Heart right ventricle (tissue), 16 donors: ENCODE measurements at places on chromosomes 5 and 9. TPM values are rescaled to one million over a fixed set of nuclear protein-coding genes. Genes with fewer than 3 reads are reported as not detected.
A peak's percentile ranks its signal among the peaks of the same experiment; 100 is the strongest.

The VCP gene
- total RNA-seq: 227 TPM

The PCDHGA5 gene
- 6.8 TPM for total RNA-seq

The C5orf46 gene
- total RNA-seq: 3.6 TPM

The PDZD2 gene
- total RNA-seq: 58.2 TPM

The SV2C gene
- not detected for total RNA-seq

The CFAP157 gene
- not detected for total RNA-seq

The MCC gene
- total RNA-seq: 19.5 TPM

The FYB1 gene
- 1.3 TPM for total RNA-seq

The GRM6 gene
- not detected for total RNA-seq

The PNPLA7 gene
- 8.8 TPM for total RNA-seq

The MARCHF6 gene
- 175 TPM for total RNA-seq

The ANKRD31 gene
- total RNA-seq: not detected

The ITGA2 gene
- total RNA-seq: 0.52 TPM

The CARTPT gene
- total RNA-seq: not detected

The MEF2C gene
- 72.5 TPM for total RNA-seq

The GOLM1 gene
- 4.3 TPM for total RNA-seq

The ERCC6L2 gene
- total RNA-seq: 21.6 TPM

GRCh38 chr5:148910686-148911361 is 84.4 kb downstream of the ADRB2 start:
- H3K27me3 ChIP-seq: no peaks in the 10 kb centered on the region
- H3K4me3 ChIP-seq: no peak overlapping the region
- no peaks in the 10 kb centered on the region for H3K4me1 ChIP-seq
- no peaks in the 10 kb centered on the region for H3K36me3 ChIP-seq
- peak; percentile 25 for DNase-seq

- no peak for DNase-seq
- no peaks in the 10 kb centered on the region for H3K27me3 ChIP-seq
- no peak overlapping the region for H3K27ac ChIP-seq
Observed at GRCh38 chr5:116951219-116951618, 376.6 kb upstream of the SEMA6A start.

DNA sequence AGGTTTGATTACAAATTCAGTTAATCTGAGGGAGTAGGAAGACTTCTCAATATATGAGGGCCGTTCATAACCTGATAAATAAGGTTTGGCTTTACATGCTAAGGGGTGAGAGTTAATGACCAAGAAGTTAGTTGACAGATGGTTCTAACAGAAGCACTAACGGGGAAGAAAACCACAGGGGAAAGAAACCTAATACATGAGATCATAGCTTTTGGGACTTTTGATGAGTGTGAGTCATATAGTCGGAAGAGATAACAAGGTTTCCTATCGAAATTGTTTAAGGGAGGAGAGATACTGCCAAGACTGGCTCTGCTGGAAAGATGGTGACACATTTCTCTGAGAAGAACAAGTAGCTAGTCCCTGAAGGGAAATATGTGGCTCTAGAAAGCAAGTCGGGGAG is 140.1 kb downstream of the COX7C start:
- H3K4me1 ChIP-seq: no peaks in the 10 kb centered on the region
- no peak overlapping the region for H3K27ac ChIP-seq
- H3K36me3 ChIP-seq: no peaks in the 10 kb centered on the region
- H3K27me3 ChIP-seq: no peaks in the 10 kb centered on the region
- no peak overlapping the region for H3K4me3 ChIP-seq
- DNase-seq: no peak

- H3K4me1 ChIP-seq: no peaks in the 10 kb centered on the region
- DNase-seq: no peak
- H3K27ac ChIP-seq: no peak overlapping the region
- H3K27me3 ChIP-seq: no peaks in the 10 kb centered on the region
Observed at GRCh38 chr9:91150998-91151717, 210.6 kb downstream of the AUH start.

DNA sequence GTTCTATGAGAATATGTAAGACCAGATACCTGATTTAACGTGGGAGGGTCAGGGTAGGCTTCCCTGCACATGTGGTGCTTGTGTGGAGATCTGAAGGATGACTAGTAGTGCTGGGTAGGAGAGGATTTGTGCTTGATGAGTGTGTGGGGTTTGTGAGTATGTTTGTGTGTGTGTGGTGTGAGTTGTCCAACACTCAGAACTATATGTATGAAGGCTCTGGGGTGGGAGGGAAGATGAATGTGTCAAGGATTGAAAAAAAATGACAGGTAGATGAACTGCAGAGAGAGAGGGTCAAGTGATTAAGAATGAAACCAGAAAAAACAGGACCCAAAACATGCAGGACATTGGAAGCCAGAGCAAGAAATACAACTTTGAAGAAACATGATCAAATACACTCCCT is 154.6 kb upstream of the NR3C1 start:
- no peaks in the 10 kb centered on the region for H3K36me3 ChIP-seq
- no peak overlapping the region for H3K4me3 ChIP-seq
- H3K27ac ChIP-seq: no peak overlapping the region
- peaks cover 8% of the 10 kb centered on the region for H3K4me1 ChIP-seq
- no peak for DNase-seq
- H3K27me3 ChIP-seq: no peaks in the 10 kb centered on the region

GRCh38 chr5:135448071-135448739 is 1.1 kb upstream of the DCANP1 start:
- DNase-seq: no peak
- H3K27ac ChIP-seq: no peak overlapping the region
- no peaks in the 10 kb centered on the region for H3K4me1 ChIP-seq
- no peaks in the 10 kb centered on the region for H3K36me3 ChIP-seq
- H3K4me3 ChIP-seq: no peak overlapping the region

GRCh38 chr9:107228496-107229039 is 54.5 kb upstream of the RAD23B start:
- no peak overlapping the region for H3K27ac ChIP-seq
- H3K4me1 ChIP-seq: no peaks in the 10 kb centered on the region
- no peaks in the 10 kb centered on the region for H3K36me3 ChIP-seq

DNA sequence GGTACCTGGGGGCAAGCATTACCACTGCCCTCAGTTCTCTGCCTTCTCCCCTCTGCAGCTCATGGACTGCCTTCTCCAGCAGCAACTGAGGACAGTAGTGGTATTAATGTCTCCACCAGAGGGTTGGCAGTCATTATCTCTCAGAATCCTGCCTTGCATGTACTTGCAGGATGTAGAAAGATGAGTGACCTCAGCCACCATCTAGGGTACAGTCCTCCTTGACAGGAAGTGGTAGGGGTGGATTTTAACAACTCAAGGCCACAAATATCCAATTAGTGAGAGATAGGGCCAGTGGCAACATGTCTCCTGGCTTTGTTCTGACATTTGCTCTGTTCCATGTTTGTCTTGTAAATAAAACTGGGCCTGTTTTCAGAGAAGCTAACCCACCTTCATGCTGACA is 47.2 kb downstream of the F2R start:
- H3K36me3 ChIP-seq: no peaks in the 10 kb centered on the region
- H3K27ac ChIP-seq: no peak overlapping the region
- no peak overlapping the region for H3K4me3 ChIP-seq
- H3K4me1 ChIP-seq: no peaks in the 10 kb centered on the region
- DNase-seq: no peak

DNA sequence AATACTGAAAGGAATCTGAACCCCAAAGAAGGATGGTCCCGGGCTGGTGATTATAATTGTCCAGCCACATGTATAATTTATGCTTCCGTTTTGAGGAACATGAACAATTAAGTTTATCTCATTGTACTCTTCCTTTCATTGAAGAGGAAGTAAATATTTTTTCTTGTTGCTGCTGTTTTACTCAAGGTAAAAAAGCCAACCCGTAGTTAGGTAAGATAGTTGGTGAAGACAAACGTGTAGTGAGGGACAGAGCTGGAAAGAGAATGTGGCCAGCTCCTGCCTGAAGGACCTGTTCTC is 5.1 kb downstream of the RCL1 start:
- no peaks in the 10 kb centered on the region for H3K27me3 ChIP-seq
- H3K4me3 ChIP-seq: no peak overlapping the region
- DNase-seq: no peak
- H3K4me1 ChIP-seq: peaks cover 25% of the 10 kb centered on the region
- no peaks in the 10 kb centered on the region for H3K36me3 ChIP-seq

DNA sequence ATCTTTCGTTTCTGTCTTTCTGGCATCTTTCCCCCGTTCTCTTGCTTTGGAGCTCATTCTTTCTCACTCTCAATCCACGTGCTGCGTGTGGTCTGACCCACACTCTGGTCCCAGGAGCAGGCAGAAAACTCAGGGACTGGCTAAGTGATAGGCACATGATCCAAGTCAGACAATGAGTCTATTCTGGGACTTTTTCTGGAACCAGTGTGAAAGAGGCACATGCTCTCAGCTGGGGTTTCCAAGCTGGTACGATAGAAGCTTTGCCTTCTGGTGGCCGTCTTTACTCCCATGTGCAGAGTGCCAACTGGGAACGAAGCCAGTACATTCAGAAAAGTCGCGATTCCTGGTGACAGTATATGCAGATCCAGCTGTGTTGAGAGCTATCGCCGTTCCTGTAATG is 94.4 kb downstream of the PDZD2 start:
- H3K27ac ChIP-seq: peak overlapping the region; percentile 38
- no peaks in the 10 kb centered on the region for H3K27me3 ChIP-seq
- peaks cover 59% of the 10 kb centered on the region for H3K4me1 ChIP-seq
- H3K36me3 ChIP-seq: no peaks in the 10 kb centered on the region
- DNase-seq: peak; percentile 42

DNA sequence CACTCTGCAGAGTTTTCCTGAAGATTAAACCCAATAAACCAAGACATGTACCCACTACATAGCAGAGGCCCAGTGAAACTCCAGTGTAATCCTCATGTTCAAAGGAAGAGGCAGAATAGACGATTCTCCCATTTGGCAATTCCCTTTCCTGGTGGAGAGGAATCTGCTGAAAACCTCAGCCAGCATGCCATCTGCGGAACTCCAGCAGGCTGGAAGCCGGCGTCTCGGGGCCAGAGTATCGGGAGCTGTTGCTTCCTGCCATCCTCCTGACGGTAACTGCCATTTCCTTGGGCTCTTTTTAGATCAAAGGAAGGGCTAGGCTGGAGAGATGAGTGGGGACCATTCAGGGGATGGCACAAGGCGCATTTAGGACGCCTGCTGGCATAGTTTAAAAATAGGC is 20.5 kb downstream of the NEURL1B start:
- H3K36me3 ChIP-seq: no peaks in the 10 kb centered on the region
- no peaks in the 10 kb centered on the region for H3K27me3 ChIP-seq
- peak overlapping the region; percentile 86 for H3K27ac ChIP-seq
- DNase-seq: no peak
- peaks cover 87% of the 10 kb centered on the region for H3K4me1 ChIP-seq
- H3K4me3 ChIP-seq: no peak overlapping the region

DNA sequence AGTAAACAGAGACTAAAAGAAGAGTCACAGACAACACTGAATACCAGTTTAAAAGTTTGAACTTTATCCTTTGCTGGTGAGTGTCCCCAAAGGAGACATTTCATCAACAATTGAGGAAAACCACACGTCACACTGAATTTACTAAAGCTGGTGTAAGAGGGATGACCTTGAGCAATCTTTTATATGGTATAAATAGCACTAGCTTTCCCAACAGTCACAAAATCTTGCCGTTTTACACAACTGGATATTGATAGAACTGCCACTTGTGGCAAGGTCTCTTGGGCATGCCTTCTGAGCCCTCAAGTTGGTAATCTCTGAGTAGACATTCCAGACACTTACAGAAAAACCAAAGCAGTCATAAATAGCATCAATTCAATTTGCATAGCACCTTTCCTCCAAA is 311.5 kb upstream of the TARS1 start:
- no peaks in the 10 kb centered on the region for H3K27me3 ChIP-seq
- H3K4me3 ChIP-seq: no peak overlapping the region
- no peak overlapping the region for H3K27ac ChIP-seq
- no peaks in the 10 kb centered on the region for H3K4me1 ChIP-seq

DNA sequence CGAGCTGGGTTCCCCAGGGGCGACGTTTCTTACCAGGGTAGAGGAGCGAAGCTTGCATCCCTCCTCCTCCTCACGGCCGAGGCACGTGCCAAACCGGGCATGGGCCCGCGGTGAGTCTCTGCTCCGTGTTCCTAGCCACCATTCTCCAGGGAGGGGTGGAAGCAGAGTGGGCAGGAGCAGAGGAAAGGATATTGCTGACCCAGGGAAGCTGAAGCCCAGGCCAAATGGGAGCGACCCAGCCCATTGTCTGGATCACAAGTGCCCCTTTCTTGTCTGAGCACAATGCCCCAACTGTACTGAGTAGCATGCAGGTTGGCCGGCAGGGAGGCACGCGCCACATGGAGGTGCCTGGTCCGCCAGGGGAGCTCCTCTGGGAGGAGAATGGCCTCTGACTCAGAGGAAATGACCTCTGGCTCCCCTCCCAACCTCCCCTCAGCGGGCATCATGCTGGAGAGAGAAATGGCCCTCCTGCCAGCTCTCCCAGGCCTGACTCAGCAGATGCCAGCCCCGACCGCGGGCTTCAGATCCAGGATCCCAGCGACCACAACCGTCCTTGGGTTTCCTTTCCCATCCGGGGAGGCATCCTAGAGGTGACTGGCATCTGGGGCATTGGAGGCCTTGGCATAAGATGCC is 1.1 kb downstream of the PRR7 start:
- no peaks in the 10 kb centered on the region for H3K36me3 ChIP-seq
- peak; percentile 60 for DNase-seq
- H3K27me3 ChIP-seq: no peaks in the 10 kb centered on the region
- peak overlapping the region; percentile 73 for H3K4me3 ChIP-seq
- H3K27ac ChIP-seq: peak overlapping the region; percentile 4
- peaks cover 25% of the 10 kb centered on the region for H3K4me1 ChIP-seq

DNA sequence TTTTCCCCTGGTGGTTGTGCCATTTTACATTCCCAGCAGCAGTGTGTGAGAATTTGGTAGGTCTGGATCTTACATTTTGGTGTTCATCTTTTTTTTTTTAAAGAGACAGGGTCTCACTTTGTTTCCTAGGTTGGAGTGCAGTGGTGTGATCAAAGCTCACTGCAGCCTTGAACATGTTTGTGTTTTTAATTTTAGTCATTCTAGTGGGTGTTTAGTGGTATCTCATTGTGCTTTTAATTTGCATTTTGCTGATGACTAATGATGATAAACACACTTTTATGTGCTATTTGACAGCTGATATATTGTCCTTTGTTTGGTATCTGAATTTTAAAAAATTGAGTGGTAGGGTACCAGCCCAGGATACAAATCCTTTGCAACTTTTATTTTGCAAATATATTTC is 53.4 kb upstream of the POMT1 start:
- H3K4me3 ChIP-seq: no peak overlapping the region
- H3K4me1 ChIP-seq: no peaks in the 10 kb centered on the region
- DNase-seq: no peak
- H3K27me3 ChIP-seq: no peaks in the 10 kb centered on the region
- H3K27ac ChIP-seq: no peak overlapping the region

GRCh38 chr5:52672459-52672858 is 115.3 kb upstream of the ITGA1 start:
- DNase-seq: no peak
- H3K27ac ChIP-seq: no peak overlapping the region
- H3K4me1 ChIP-seq: no peaks in the 10 kb centered on the region
- H3K4me3 ChIP-seq: no peak overlapping the region
- H3K36me3 ChIP-seq: no peaks in the 10 kb centered on the region

DNA sequence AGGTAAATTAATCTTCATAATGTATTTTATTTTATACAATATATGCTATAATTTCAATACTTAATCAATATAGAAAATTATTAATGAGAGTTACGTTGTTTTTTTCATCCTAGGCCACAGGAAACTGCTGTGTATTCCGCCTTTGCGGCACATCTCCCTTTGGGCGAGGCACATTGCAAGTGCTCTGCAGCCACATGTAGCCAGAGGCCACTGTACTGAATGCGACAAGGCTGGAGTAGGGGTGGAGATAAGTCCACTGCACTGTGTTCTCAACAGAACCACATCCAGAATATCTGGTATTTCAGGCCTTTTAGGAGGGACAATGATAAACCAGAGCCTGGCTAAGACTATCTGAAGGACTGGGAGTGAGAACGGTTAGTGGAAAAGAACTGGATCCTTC is 134.7 kb downstream of the CRB2 start:
- H3K4me1 ChIP-seq: no peaks in the 10 kb centered on the region
- no peak overlapping the region for H3K4me3 ChIP-seq
- H3K36me3 ChIP-seq: no peaks in the 10 kb centered on the region
- no peak overlapping the region for H3K27ac ChIP-seq
- DNase-seq: no peak
